ENCODE measurements at places on chromosomes 13 and 19.

GRCh38 chr19:53193535-53194222 lies 521 bp upstream of the ZNF665 start:
- no peak for DNase-seq

DNA sequence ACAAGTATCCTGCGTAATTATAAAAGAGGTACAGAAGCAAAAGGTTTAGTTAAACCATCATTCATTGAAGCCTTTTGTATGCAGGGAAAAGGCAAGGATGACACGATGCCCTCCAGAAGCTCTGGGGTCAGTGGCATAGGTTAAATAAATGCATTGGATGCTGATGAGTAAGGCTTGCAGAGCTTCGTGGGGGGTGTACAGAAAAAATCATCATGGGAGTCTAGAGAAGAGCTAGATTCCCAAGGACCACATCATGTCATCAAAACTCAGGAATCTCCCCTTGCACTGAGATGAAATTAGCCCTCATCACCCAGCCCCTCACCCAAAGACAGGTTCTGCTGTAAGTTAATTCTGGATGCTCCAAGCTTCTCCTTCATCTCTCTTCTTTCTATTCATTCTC lies 8.3 kb downstream of the FPR1 start:
- DNase-seq = no peak

GRCh38 chr19:48614436-48615230 lies at the start of gene FAM83E:
FAM83E (minus strand) TSS chr19:48615076; CDS start chr19:48613372, 1,704 bp downstream.
- DNase-seq = no peak

- DNase-seq = no peak
Measured at GRCh38 chr13:41577436-41577835, 120.1 kb downstream of the RGCC start.

DNA sequence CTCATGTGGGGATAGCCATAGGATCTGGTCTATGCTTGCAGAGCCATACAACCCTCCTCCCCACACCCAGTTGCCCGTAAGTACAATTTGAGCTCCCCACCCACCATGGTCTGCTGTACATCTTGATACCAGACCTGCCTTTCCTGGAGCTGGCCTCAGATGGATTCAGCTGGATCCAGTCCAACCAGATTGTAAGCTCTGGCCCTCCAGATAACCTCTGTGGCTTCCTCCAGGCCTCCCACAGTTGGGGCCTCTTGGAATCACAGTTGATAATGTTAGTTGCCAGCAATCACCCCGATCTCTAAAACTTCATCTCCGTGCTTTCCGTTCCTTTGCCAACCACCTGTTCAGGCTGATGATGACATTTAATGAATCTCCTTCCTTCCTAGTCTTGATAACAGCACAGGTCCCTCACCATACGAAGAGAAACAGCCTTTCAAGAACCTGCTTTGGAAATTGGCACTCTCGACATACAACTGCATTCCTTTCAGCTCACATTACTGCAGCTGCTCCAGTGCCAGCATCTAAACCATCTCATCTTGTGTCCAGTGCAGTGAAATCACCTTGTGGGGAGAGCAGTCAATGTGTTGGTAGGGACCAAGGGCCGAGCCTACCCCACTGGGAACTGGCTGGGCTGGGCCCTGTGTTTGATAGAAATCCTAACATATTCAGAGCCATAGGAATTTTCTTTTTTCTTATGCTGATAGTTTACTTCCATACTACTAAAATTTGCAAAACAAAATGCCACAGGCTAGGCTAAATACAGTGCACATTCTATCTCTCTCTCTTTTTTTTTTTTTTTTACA lies 15.1 kb upstream of the FOXO1 start:
- DNase-seq = no peak

- DNase-seq = no peak
Measured at GRCh38 chr13:23201870-23202269, 21.1 kb downstream of the SGCG start.

DNA sequence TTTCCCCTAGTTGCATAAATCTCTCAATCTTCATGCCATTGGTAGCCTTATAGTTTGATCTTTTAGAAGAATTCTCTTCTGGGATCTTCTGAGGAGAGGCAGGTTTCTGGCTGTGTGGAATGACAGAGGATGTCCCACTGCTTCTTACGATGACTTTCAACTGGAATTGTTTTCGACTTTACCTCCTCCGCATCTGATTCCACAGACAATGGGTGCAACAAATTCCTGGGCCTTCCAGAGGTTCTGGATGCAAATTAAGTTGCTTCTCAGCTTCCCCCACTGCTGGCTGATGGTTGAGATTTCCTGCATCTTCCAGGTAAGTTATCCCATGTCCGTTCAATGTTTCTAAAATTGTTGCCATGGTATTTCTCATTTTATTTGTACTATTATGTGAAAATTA lies 142.3 kb upstream of the TSC22D1 start:
- no peak for DNase-seq

GRCh38 chr13:101346161-101346560 lies 70.1 kb downstream of the NALCN start:
- no peak for DNase-seq

All from stimulated activated CD8-positive, alpha-beta memory T cell treated with anti-CD3 and anti-CD28 coated beads, Interleukin-2, amount 100 ng/mL, for 48 hours (primary cell).